GM12878 (cell line): ENCODE measurements at places on chromosomes 3 and 15. TPM values are rescaled to one million over a fixed set of nuclear protein-coding genes. Genes with fewer than 3 reads are reported as not detected.

Gene SLCO3A1
- total RNA-seq = 0.80 and 1.1 TPM in 2 replicates

Gene CYP1A2
- not detected in 2 replicates for total RNA-seq

Gene CKMT1A
- total RNA-seq = 0.13 TPM in 1 of 2 replicates, not detected in the other

DNA sequence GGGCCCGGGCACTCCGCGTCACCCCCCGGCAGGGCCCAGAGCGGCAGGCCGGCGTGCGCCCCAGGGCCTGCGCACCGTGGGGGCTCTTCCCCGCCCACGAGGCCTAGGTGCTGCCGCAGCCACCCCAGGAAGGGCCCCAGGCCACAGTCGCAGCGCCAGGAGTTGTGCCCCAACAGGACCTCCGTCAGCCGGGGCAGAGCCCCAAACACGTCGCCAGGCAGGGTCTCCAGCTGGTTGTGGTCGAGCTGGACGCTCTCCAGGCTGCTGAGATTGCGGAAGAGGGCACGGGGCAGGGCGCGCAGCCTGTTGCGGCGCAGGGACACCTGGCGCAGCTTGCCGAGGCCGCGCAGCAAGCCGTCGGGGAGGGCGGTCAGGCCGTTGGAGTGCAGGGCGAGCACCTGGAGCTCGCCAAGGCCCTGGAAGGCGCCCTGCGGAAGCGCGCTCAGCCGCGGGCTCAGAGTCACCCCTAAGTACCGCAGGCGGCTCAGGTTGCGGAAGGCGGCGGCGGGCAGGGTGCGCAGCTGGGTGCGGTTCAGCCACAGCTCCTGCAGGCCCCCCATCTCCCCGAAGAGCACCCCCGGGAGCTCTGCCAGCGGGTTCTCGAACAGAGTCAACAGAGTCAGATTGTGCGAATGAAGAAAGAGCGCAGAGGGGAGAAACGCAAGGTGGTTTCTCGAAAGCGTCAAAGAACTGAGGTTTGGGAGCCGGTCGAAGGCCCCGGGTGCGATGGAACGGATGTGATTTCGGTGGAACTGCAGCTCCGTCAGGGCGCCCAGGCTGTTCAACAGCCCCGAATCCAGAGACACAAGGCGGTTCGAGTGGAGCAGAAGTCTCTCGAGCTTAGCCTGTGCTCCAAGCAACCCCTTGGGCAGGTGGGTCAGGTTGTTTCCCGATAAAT is 2.0 kb downstream of the GP5 start:
- peaks cover 7% of the 10 kb centered on the region for H3K4me1 ChIP-seq
- no peak overlapping the region for H3K27ac ChIP-seq
- DNase-seq = no peak
- no peak overlapping the region; the same call in 1 of the 2 replicates for H3K4me3 ChIP-seq
- no peaks in the 10 kb centered on the region for H3K36me3 ChIP-seq
- peaks cover 10% of the 10 kb centered on the region; the same call in 1 of the 2 replicates for H3K27me3 ChIP-seq

DNA sequence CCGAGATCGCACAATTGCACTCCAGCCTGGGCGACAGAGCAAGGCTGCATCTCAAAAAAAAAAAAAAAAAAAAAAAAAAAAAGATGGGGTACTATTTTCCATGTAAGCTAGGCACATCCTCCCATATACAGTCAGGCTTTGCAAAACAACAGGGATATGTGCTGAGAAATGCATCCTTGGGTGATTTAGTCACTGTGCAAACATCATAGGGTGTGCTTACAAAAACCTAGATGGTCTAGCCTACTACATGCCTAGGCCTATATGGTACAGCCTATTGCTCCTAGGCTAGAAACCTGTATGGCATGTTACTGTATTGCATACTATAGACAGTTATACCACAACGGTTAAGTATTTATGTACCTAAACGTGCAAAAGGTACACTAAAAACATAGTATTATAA is 75.0 kb downstream of the TTBK2 start:
- no peak overlapping the region for H3K27ac ChIP-seq
- no peaks in the 10 kb centered on the region for H3K4me1 ChIP-seq
- H3K27me3 ChIP-seq = no peaks in the 10 kb centered on the region
- no peaks in the 10 kb centered on the region for H3K36me3 ChIP-seq
- DNase-seq = no peak

DNA sequence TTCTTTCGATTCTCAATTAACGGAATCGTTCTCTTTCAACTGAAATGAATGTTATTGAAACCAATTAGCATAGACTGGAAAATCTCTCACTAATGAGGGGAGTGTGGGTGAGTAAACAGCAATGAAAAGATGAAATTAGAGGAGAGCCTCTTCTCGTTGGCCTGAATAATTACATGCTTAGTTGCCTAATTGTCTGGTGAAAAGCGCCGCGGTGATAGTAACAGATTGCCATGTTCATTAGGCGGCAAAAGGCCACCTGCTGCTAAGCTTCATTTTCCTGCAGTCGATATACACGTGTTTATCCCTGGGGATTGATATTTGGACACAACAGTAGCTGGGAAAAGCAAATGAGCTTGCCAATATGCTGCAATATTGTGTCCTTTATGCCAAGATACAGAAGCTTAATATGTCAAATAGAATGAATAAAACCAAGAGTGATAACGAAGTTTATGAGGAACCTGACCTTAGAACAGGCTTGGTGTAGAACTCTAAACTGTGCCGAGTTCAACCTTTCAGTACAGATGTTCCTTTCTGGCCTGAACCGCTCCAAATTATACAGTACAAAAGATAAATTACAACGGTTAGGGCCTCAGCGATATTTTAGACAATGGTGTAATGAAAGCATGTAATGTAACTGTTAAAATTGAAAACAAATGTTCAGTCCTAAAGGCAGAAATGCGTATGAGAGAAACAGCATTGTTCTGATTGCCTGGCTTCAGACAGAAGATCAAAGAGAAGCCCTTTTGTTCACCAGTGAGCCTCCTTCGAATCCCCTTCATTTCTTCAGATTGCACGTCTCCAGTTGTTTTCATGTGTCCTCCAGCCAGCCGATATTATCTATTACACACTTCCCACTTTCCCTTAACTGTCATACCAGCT is 185.2 kb downstream of the SHOX2 start:
- no peak for DNase-seq
- H3K27ac ChIP-seq = no peak overlapping the region
- no peaks in the 10 kb centered on the region for H3K36me3 ChIP-seq
- no peaks in the 10 kb centered on the region for H3K4me1 ChIP-seq
- no peaks in the 10 kb centered on the region for H3K27me3 ChIP-seq

- H3K4me3 ChIP-seq = no peak overlapping the region
- H3K27ac ChIP-seq = no peak overlapping the region
- no peak for DNase-seq
- no peaks in the 10 kb centered on the region for H3K27me3 ChIP-seq
Observed at GRCh38 chr15:37124331-37124730, 24.0 kb upstream of the MEIS2 start.

DNA sequence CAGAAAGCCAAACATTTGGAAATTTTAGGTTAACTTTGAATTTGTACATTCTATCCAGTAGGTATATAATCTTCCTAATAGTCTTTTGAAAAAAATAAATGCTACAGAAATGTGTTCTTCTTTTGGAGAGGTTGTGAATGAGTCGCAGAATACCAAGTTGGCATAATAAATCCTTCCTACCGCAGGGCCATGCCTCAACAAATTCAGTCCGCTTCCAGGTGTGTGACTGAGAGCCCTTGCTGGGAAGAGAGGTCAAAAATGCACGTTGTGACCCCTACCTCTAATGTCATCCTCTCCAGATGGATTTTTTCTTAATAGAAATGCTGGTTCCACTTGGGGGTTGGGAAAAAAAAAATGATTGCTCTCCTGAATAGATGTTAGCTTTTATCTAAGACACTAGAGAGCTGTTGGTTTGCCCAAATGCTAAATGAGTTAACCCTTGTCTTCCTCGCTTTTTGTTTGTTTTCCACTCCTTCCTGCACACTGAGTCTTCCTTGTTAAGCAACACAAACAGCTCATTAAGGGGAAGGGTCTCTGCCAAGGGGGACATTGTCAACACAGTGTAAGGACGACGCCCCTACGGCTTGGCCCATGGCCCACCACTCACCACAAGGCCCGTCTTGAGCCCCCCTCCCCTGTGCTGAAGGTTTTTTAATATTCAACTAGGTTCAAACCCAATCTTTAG is 33.9 kb downstream of the RLBP1 start:
- no peak overlapping the region for H3K4me3 ChIP-seq
- DNase-seq = no peak
- H3K4me1 ChIP-seq = no peaks in the 10 kb centered on the region
- no peak overlapping the region for H3K27ac ChIP-seq
- no peaks in the 10 kb centered on the region for H3K27me3 ChIP-seq
